ENCODE measurements at places on chromosomes 1 and 21.

- H3K36me3 ChIP-seq: no peaks in the 10 kb centered on the region
- no peak overlapping the region for H3K4me3 ChIP-seq
- DNase-seq: no peak
- no peak overlapping the region for H3K27ac ChIP-seq
- no peaks in the 10 kb centered on the region for H3K27me3 ChIP-seq
- peaks cover 51% of the 10 kb centered on the region for H3K4me1 ChIP-seq
Measured at GRCh38 chr1:115065021-115065420, 24.3 kb downstream of the TSPAN2 start.

GRCh38 chr1:9086796-9087195, 17.4 kb upstream of the SLC2A5 start:
- H3K36me3 ChIP-seq: no peaks in the 10 kb centered on the region

DNA sequence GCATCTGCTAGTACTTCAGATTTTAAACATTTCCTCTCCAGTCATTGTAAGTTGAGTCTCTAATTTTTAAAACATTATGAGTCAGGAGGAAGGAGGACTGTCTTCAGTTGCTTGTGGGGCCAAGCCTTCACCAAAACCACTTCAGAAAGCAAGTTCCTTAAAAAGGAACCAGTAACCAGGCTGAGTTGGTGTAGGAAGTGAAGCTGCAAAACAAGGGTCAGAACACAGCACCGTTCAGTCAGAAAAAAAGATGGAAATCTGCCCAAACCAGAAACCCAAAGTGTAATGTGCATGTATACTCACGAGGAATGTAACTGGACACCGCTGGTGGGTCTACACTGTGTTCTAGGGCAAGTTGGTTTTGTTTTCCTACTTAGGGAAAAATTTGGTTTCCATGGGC, 402.1 kb downstream of the SETD4 start:
- no peak overlapping the region for H3K27ac ChIP-seq
- H3K36me3 ChIP-seq: no peaks in the 10 kb centered on the region
- DNase-seq: no peak
- H3K4me1 ChIP-seq: peaks cover 6% of the 10 kb centered on the region

DNA sequence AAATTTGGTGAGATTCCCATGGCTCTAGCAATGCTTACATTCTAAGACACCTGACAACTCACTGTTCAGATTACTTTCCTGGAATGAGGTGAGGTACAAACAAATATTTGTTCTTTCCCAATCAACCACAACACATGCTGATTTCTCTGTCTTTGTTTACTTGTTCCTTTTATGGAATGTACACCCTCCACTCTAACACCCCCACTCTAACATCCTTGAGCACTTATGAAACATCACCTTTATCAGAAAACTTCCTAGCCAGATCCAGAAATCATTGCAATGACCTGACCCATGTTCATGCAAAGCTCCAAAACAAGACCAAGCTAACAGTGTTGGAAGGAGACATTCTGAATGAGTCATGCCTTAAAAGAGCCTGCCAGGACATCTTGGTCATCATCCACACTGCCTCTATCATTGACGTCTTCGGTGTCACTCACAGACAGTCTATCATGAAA, 35.5 kb downstream of the HSD3B1 start:
- H3K27ac ChIP-seq: no peak overlapping the region
- no peak overlapping the region for H3K4me3 ChIP-seq
- peaks cover 8% of the 10 kb centered on the region for H3K27me3 ChIP-seq
- H3K36me3 ChIP-seq: no peaks in the 10 kb centered on the region
- no peak for DNase-seq
- no peaks in the 10 kb centered on the region for H3K4me1 ChIP-seq

DNA sequence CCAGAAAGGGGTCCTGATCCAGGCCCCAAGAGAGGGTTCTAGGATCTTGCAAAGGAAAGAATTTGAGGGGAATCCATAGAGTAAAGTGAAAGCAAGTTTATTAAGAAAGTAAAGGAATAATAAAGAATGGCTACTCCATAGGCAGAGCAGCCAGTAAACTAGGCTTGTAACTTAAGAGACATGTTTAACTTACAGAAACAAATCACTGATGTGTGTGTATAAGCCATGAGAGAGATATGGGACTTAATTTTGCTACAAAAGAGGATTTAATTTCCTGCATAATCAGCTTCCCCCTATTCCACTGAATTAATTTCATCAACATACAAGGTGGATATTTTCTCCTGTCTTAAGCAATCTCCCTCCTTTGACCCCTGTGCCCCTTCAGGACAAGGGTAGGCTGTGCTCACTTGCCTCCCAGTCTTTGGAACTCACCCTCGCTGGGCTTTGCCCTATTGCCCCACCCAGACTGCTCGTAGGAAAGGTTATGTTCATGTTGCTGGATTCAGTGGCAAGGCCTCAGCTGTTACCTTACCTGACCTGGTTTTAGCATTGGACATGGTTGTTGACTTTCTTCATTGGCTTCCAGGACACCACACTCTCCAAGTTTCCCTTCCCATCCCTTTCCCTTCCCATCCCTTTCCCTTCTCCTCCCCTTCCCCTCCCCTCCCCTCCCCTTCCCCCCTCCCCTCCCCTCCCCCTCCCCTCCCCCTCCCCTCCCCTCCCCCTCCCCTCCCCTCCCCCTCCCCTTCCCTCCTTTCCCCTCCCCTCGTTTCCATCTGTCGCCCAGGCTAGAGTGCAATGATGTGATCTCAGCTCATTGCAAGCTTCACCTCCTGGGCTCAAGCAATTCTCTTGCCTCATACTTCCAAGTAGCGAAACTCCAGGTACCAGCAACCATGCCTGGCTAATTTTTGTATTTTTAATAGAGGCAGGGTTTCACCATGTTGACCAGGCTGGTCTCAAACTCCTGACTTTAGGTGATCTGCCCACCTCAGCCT, 44.6 kb downstream of the TBCE start:
- H3K4me1 ChIP-seq: peaks cover 11% of the 10 kb centered on the region
- H3K27ac ChIP-seq: peak overlapping the region; percentile 37
- H3K4me3 ChIP-seq: no peak overlapping the region
- peaks cover 5% of the 10 kb centered on the region for H3K36me3 ChIP-seq

- peaks cover 6% of the 10 kb centered on the region for H3K27me3 ChIP-seq
- H3K4me3 ChIP-seq: no peak overlapping the region
- no peak for DNase-seq
- H3K4me1 ChIP-seq: peaks cover 13% of the 10 kb centered on the region
- no peaks in the 10 kb centered on the region for H3K36me3 ChIP-seq
Measured at GRCh38 chr1:116708255-116708900, 40.8 kb upstream of the IGSF3 start.

DNA sequence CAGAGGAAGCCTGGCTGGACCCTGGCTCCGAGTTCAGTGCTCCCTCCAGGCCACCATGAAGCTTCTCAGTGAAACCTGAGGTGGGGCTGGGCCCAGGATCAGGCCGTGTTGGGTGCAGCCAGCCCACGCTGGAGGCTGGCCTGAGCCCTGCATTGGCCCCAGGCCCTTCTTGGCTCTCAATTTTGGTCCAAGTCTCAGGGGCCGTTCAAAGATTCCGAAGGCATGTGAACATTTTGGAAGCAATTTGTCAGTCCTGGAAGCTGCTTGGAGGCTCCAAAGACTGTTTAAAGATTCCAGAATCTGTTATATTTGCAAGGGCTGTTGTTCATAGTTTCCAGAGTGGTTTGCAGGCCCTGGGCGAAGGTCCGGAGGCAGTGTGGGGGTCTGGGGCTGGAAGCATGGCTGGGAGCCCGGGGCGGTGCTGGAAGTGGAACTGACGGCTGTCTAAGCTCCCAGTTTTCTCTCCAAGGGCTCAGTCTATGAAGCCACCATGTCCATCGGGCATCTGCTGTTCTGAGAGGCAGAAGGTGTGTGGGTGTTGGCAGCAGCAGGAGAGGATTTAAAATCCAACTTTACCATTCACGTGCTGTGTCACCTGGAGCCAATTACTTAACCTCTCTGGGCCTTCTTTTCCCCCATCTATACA, 104.9 kb downstream of the EPHB2 start:
- H3K4me1 ChIP-seq: no peaks in the 10 kb centered on the region
- no peak for DNase-seq
- no peak overlapping the region for H3K4me3 ChIP-seq
- no peak overlapping the region for H3K27ac ChIP-seq
- no peaks in the 10 kb centered on the region for H3K27me3 ChIP-seq

DNA sequence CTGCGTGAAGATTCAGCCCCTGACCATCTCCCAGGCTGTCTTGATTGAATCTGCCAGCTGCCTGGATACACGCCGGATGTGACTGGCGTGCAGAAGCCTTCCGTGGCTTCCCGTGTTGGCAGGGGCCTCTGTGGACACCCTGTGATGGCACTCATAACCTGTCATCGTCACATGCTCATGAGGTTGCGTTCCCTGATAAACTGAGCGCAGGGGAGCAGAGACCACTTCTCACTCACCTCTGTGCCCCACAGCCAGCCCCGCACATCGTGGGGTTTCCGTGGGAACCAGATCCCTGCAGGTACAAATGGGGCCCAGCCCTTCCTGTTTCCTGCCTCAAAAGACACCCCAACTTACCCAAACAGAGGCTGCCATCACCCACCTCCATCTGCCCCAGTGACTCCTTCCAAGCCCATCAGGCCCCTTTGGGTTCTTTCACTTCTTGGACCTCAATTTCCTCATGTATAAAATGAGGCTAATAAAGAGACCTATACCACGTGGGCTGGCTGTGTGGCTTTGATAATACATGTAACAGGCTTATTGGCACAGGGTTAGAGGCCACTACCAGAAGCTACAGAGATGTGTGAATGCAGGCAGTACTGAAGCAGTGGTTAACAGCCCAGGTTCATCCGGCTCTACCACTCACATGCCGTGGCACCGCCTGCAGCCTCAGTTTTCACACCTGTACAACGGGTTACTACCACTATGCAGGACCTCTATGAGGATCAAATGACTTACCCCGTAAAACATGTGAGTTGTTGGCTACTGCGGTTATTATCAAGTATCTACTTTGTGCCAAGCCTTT, 23.6 kb downstream of the HTR6 start:
- H3K36me3 ChIP-seq: peaks cover 38% of the 10 kb centered on the region
- DNase-seq: peak; percentile 37
- no peak overlapping the region for H3K4me3 ChIP-seq
- peaks cover 35% of the 10 kb centered on the region for H3K4me1 ChIP-seq
- H3K27ac ChIP-seq: peak overlapping the region; percentile 71
- no peaks in the 10 kb centered on the region for H3K27me3 ChIP-seq

- peaks cover 63% of the 10 kb centered on the region for H3K4me1 ChIP-seq
- H3K36me3 ChIP-seq: peaks cover 28% of the 10 kb centered on the region
- no peak for DNase-seq
- H3K4me3 ChIP-seq: no peak overlapping the region
- no peaks in the 10 kb centered on the region for H3K27me3 ChIP-seq
- peak overlapping the region; percentile 80 for H3K27ac ChIP-seq
Measured at GRCh38 chr1:230076121-230076520, 9.1 kb downstream of the GALNT2 start.

- H3K36me3 ChIP-seq: no peaks in the 10 kb centered on the region
- H3K27ac ChIP-seq: no peak overlapping the region
- no peaks in the 10 kb centered on the region for H3K4me1 ChIP-seq
- H3K27me3 ChIP-seq: no peaks in the 10 kb centered on the region
- DNase-seq: no peak
Measured at GRCh38 chr21:26282058-26282457, 111.5 kb upstream of the APP start.

DNA sequence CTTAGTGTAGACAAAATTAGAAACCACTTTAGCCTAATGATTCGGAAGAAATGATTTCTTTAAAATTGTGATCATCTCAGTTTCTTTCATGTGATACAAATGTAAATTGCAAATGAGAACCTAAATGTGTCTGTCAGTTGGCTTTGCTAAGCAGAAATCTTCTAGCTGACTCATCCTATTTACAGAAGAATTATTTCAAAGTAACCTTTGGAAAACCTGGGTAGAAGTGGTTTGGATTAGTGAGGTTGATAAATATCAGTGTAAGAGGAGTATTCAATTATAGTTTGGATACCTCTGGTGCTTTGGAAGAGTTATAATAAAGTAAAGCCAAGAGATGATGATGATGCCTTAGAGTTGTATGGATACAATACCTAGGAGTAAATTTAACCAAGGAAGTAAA, 37.4 kb downstream of the CC2D1B start:
- no peak for DNase-seq
- H3K4me1 ChIP-seq: peaks cover 8% of the 10 kb centered on the region
- no peak overlapping the region for H3K27ac ChIP-seq
- H3K36me3 ChIP-seq: peaks cover 2% of the 10 kb centered on the region
- no peaks in the 10 kb centered on the region for H3K27me3 ChIP-seq

- H3K27ac ChIP-seq: no peak overlapping the region
- no peaks in the 10 kb centered on the region for H3K4me1 ChIP-seq
- no peak for DNase-seq
- no peaks in the 10 kb centered on the region for H3K36me3 ChIP-seq
Measured at GRCh38 chr1:94325377-94326302, 88.3 kb upstream of the ARHGAP29 start.

GRCh38 chr1:233143241-233143640, 152.3 kb downstream of the PCNX2 start:
- no peaks in the 10 kb centered on the region for H3K27me3 ChIP-seq
- H3K4me3 ChIP-seq: no peak overlapping the region
- no peak overlapping the region for H3K27ac ChIP-seq
- H3K4me1 ChIP-seq: no peaks in the 10 kb centered on the region

DNA sequence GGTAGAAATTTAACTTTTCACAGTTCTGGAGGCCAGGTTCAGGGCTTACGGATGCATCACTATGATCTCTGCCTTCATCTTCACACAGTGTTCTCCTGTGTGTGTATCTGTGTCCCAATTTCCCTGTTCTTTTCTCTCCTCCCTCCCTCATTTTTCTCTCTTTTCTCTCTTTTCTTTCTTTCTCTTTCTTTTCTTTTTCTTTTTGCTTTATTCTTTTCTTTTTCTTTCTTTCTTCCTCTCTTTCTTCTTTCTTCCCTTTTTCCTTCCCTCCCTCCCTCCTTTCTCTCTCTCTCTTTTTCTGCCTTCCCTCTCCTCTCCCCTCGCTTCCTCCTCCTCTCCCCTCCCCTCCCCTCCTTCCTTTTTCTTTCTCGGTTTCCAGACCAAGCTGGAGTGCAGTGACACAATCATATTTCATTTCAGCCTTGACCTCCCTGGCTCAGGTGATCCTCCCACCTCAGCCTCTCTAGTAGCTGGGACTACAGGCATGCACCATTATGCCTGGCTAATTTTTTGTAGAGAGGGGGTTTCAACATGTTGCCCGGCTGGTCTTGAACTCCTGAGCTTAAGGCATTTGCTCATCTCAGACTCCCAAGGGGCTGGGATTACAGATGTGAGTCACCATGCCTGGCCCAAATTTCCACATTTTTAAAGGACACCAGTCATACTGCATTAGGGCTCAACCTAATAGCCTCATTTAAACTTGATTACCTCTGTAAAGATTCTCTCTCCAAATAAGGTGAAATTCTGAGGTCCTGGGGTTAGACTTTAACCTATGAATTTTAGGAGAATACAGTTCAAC, 115.9 kb downstream of the HUNK start:
- H3K27ac ChIP-seq: no peak overlapping the region
- no peak for DNase-seq
- H3K4me3 ChIP-seq: no peak overlapping the region
- H3K27me3 ChIP-seq: peaks cover 1% of the 10 kb centered on the region
- H3K4me1 ChIP-seq: no peaks in the 10 kb centered on the region

DNA sequence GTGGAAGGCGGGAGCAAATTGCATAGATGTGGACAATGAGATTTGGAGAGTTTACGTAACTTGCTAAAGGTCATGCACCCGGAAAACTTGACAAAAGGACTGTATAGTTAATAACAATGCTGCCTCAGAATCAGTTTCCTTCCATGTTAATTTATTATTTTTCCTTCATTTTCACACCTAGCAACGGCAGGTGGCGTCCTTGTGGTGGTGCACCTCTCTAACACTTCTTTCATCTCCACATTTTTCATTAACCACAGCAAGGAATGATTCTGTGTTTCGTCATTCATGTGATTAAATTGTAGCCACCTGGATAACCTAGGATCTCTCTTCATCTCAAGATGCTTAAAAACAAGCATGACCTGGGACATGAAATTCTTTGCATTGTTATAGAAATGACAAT, 2133.0 kb downstream of the NCAM2 start:
- H3K4me1 ChIP-seq: no peaks in the 10 kb centered on the region
- no peaks in the 10 kb centered on the region for H3K27me3 ChIP-seq
- no peak for DNase-seq
- no peak overlapping the region for H3K4me3 ChIP-seq
- H3K27ac ChIP-seq: no peak overlapping the region
- H3K36me3 ChIP-seq: no peaks in the 10 kb centered on the region

All from activated CD8-positive, alpha-beta T cell treated with anti-CD3 and anti-CD28 coated beads for 36 hours (primary cell).